ENCODE measurements at places on chromosomes 1 and 21. TPM values are rescaled to one million over a fixed set of nuclear protein-coding genes. Genes with fewer than 3 reads are reported as not detected.

DNA sequence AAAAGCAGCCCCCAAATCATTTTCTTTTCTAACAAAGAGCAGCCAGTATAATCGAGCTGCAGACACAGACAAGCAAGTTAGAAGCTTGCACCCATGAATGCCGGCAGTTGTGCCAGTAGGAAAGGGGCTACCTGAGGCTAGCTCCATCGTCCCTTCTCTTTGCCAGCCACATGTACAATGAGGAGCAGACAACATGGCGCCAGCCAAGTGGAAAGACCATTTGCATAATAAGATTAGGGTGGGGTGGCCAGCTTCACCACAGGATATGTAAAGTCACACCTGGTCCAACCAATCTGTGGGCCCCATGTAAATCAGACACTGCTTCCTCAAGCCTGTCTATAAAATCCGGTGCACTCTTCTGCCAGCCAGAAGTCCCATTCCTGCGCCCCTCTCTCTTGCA is 103.7 kb downstream of the CCDC185 start:
- no peak for DNase-seq

DNA sequence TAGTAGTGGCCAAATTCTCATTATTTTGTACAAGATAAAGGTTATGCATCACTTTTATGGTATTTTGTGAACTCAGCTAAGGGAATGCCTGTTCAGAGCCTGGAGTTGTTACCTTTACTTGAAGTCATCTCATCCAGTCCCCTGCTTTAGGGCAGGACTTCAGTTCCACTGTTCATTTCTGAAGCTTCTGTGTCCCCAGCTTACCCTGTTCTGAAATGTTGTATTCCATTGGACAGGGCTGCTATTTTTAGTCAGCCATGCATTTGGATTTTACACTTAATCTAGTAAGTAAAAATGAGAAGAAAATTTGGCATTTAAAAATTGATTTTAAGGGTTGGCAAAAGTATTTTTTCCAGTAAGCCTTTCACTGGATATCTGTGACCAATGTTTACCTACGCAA is 11.6 kb upstream of the C4BPB start:
- DNase-seq = no peak

The PTGFR gene
- 3.0 TPM for total RNA-seq

- no peak for DNase-seq
Measured at GRCh38 chr1:217569021-217569420, 61.9 kb downstream of the GPATCH2 start.

The GPR52 gene
- total RNA-seq = 12.9 TPM

DNA sequence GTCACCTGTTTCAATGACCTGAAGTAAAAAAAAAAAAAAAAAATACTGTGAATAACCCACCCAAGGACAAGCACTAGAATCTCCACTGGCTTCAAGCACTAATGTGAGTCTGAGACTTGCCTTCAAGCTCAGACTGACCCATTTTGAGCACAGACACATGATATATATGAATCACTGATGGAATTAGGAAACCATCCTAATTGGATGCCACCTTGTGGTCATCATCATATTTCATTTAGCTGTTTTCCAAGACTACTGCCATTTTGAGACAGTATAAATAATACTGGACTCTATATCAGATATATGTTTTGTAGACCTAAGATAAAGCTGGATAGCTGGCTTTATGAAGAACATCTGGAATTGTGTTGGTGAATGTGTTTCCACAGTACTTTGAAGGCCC is 1232.0 kb downstream of the KCNT2 start:
- no peak for DNase-seq

- no peak for DNase-seq
Measured at GRCh38 chr1:199046618-199047017, 407.8 kb downstream of the PTPRC start.

The RNU1-4 gene
- under 0.01 TPM for total RNA-seq
